ENCODE measurements at places on chromosomes 2 and 18. TPM values are rescaled to one million over a fixed set of nuclear protein-coding genes. Genes with fewer than 3 reads are reported as not detected.

Gene FNDC4
- polyA plus RNA-seq = 23.2 TPM

- DNase-seq = no peak
Observed at GRCh38 chr2:201267278-201268030, 7.1 kb downstream of the CASP8 start.

Gene NCK2
- polyA plus RNA-seq = 111 TPM

DNA sequence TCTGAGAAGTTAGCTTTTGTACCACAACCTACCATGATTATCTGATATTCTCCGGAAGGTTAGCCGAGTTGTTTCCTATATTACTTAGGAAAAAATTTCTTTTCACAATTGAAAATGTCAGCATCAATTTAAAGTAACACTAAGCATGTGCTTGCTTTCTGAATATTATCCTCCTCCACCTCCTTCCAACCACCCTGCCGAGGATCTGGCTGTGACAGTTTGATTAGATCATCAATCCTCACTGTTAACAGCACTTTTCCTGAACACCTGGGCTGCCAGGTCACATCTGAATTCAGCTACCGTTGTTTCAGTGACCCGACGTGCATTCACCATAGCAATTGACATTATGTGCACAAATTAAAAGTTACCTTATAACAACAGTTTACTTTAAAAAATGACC lies 207.0 kb downstream of the ZNF407 start:
- no peak for DNase-seq

Gene PXDN
- polyA plus RNA-seq = 9.4 TPM

Gene PELI1
- polyA plus RNA-seq = 4.4 TPM

DNA sequence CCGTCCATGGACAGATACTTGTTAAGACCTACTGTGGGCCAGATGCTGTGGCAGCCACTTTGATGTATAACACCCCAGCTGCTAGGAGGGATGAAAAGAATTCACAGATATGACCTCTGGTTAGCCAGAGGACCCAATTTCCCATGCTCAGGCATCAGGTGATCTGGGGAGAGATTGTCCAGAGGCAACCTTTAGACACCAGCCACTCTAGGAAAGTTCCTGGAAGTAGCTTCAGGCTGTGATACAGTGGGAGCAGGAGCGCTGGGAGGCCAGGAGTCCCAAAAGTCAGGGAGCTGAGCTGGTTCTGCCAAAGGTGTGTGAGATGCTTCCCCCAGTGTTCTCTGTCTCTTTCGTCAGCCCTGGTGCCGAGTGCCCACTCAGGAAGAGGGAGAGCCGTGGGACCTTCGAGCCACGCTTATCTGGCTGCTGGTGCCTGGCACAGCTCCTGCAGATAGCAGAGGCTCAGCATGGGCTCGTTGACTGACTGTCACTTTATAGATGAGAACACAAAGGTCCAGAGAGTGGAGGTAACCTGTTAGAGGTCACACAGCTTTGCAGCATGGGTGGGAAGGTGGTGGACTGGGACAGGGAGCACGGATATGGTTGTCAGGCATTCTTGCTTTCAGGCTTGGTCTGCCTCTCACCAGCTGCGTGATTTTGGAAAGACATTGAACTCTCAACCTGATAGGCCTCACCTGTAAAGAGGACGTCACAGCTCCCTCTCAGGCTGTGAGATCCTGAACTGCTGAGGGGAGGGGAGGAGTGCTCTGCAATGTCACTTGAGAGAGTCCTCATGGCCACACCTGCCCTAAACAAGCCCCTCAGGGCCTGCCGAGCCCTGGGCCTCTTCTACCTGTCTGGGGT lies 7.8 kb upstream of the RALB start:
- DNase-seq = no peak

Gene INPP5D
- polyA plus RNA-seq = 2.4 TPM

GRCh38 chr18:29434650-29435049 lies 1257.7 kb upstream of the CDH2 start:
- no peak for DNase-seq

DNA sequence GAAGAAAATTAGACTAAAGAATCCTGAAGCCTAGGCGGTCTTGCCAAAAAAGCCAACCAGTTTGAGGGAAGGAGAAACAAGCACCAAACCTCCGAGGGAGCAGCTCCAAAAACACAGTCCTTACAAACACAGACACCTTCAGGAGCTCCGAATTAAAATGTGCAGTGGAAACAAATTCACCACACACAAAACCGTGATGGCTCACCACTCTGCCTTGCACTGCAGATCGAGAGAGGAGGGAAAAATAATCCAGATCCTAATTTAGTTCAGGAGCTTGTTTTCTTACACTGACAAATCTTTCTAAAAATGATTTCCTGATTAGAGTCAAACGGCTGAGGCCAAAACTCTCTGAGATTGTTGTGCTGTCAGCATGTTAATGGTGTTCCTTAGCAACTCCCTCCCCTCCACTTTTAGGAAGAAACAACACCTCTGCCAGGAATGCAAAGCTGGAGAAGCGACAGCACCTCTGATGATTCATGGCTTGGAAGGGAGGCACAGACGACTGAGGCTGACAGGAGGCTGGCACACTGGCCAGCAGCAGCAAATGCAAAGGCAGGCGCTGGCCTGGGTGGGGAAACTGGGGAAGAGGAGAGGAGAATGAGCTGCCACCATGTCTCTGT lies 249.4 kb upstream of the KLHL29 start:
- peak; percentile 67 for DNase-seq

- no peak for DNase-seq
Observed at GRCh38 chr2:30656079-30656478, 151.2 kb downstream of the CAPN13 start.

DNA sequence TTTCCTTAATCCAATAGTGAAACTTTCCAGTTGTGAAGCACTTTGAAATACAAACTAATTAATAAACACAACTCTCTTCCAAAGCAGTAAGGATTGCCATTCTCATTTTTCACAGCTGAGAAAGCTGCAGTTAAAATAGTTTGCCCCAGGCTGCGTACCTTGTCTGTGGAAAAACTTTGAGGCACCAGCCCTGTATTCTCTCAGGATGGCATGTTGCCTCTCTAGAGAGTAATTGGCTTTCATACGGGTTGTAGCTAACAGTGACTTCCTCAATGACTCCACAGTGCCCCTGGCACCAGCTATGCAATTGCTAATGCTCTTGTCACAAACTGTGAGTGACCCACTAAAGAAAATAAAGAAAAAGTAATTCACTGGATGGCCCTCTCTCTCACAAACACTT lies 345.7 kb downstream of the MTX2 start:
- no peak for DNase-seq

- no peak for DNase-seq
Observed at GRCh38 chr18:51425475-51425874, 228.0 kb upstream of the MEX3C start.

DNA sequence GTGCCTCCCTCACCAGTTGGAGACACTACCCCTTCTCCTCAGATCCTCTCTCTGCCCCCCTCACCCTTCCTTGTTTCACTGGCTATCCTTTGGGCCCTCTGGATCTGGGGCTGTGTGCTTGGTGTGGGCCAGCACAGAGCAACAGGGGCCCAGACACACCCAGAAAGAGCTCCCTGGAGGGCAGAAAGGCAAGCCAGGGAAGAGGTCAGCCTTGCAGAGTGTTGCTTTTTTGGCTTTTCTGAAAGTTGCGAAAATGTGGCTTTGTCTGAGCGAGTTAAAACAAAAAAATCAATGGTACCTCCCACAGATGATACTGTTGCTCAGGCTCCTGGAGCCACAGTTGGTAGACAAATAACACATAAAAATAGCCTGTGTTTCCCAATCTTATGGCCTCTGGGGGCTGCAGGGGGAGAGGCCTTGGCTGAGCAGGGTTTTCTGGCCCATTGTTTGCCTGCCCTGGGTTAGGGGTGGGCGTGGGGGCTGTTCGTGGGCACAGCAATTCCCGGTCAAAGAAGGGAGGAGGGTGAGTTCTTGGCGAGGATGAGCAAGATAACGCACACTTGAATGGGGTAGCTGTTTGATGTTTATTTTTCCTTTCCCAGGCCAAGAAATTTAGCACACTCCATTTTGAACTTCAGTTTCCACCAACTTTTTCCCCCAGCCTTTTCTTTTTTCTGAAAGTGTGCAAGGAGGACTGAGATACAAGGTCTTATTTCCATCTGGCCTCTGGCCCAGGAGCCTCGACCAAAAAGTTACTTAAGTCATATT lies 167.0 kb upstream of the HAAO start:
- DNase-seq = peak; percentile 85
